ENCODE measurements at places on chromosomes 11 and 22. TPM values are rescaled to one million over a fixed set of nuclear protein-coding genes. Genes with fewer than 3 reads are reported as not detected.

Gene TIGD3
- under 0.01 TPM for total RNA-seq

Gene SYNGR1
- 8.6 TPM for total RNA-seq

Gene SNX32
- total RNA-seq: under 0.01 TPM

Gene TSGA10IP
- total RNA-seq: not detected

Gene CSRP3
- not detected for total RNA-seq

Gene MUC6
- total RNA-seq: not detected

Gene OR4S2
- total RNA-seq: not detected

Measured in fibroblast of villous mesenchyme (primary cell).